ENCODE measurements at places on chromosomes 4 and X.

DNA sequence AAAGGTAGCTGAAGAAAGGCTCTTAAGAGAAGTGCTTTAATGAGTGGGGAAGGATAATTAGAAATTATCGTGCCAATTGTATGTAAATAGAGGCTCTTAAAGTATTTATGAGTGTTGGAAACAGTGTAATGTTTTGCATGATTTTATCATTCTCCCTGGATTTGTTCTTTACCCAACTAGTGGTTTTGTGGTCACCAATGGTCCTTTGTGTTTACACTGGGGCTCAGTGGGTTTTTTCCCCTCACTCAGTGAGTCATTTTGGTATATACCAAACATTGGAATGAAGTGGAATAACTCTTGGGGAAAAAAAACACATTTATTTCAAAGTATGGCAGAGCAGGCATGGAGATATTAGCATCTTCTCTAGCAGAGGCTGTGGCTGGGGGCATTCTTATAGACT lies 20.8 kb upstream of the LGI2 start:
- no peak for DNase-seq

DNA sequence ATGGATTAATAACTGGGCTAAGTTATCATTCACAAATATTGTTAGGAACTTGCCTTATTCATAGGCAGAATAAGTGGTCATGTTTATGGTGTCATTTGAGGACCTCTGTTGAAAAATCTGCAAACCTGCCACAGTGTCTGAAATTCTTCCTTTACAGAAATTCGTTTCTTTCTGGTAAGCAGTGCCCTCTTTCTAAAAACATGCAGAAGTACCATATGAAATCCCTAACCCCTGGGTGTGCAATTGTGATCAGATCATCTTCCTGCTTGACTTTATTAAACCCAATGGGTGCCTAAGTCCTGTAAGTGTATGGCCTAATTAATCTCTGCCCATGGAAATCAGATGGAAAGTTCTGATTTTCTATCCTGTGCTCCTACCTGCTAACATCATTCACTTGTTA lies 4.4 kb upstream of the HTATSF1 start:
- no peak for DNase-seq

DNA sequence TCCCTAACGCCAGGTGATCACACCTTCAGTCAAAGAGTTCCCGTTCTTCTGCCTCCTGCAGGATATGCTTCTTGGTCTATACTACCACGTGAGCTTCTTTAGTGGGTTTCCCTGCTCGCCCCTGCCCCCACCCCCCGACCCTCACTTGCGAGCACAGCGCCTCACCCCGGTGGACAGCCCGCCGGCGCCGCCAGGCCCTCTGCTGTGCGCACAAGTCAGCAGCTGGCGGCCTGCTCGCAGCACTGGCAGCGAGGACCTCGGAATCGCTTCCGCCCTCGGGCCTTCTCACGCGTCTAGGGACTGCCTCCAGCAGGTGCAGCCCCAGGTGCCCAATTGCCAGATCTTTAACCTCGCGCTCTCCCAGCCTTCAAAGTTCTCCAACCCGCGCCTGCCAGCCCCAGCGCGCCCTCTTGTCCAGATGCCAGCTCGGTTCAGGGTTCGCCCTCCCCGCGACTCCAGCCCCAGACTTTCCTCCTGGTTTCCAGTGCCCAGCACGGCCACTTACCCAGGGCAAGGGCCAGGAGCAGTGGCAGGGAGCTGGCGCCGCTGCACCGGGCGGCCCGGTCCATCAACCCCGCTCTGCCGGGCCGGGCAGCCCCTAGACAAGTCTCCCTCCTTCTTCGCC lies 454 bp downstream of the BTC start:
- no peak for DNase-seq

DNA sequence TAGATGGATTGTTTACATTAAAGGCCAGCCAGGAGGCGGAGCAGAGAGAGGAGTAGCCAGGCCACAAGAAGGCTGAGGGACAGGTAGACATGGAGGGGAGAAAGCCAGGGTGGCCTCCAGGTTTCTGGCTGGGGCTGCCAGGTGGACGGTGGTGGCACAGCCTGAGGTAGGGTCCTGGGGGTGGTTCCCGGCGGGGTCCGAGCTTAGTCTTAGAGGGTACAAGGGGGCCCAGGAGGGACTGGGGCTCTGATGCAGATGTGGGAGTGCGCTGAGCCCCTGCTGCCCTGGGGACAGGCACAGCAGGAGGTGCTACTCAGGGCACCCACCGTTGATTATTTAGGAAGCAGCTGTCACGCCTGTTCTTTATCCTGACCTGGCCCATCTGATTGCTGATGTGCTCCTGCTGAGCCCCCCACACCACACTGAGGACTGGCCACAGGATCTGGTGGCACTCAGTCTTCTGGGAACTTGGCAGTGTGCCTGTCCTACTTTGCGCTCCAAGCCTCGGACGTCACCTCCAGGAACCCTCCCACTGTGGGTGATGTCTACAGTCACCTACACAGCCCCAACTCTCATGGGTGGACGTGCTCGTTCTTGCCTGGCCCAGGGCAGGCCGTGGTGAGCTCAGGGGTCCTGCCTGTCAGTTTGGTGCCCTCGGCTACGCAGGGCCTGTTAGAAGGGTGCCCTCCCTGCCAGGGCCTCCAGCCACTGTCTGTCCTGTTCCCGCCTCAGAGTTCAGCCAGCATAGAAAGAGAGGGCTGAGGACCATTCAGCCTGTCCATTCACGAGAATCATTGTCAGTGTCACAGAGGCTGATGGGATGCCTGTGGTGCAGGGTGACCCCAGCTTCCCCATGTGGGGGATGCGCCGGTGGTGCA lies 12.0 kb downstream of the WFS1 start:
- DNase-seq: no peak

GRCh38 chr4:63393544-63393943 lies 1015.7 kb downstream of the TECRL start:
- peak; percentile 59 for DNase-seq

- no peak for DNase-seq
Measured at GRCh38 chr4:40238008-40238699, 41.3 kb downstream of the RHOH start.

- DNase-seq: no peak
Measured at GRCh38 chr4:15753786-15754185, 24.3 kb upstream of the CD38 start.

GRCh38 chr4:8128100-8128856 lies 30.3 kb downstream of the ABLIM2 start:
- DNase-seq: no peak

DNA sequence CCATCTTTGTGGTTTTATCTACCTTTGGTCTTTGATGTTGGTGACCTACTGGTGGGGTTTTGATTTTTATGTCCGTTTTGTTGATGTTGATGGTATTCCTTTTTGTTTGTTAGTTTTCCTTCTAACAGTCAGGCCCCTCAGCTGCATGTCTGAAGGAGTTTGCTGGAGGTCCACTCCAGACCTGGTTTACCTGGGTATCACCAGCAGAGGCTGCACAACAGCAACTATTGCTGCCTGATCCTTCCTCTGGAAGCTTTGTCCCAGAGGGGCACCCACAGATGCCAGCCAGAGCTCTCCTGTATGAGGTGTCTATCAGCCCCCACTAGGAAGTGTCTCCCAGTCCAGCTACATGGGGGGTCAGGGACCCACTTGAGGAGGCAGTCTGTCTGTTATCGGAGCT lies 199.3 kb upstream of the WDFY3 start:
- no peak for DNase-seq

- no peak for DNase-seq
Measured at GRCh38 chr4:14076776-14077175, 449.3 kb upstream of the BOD1L1 start.

DNA sequence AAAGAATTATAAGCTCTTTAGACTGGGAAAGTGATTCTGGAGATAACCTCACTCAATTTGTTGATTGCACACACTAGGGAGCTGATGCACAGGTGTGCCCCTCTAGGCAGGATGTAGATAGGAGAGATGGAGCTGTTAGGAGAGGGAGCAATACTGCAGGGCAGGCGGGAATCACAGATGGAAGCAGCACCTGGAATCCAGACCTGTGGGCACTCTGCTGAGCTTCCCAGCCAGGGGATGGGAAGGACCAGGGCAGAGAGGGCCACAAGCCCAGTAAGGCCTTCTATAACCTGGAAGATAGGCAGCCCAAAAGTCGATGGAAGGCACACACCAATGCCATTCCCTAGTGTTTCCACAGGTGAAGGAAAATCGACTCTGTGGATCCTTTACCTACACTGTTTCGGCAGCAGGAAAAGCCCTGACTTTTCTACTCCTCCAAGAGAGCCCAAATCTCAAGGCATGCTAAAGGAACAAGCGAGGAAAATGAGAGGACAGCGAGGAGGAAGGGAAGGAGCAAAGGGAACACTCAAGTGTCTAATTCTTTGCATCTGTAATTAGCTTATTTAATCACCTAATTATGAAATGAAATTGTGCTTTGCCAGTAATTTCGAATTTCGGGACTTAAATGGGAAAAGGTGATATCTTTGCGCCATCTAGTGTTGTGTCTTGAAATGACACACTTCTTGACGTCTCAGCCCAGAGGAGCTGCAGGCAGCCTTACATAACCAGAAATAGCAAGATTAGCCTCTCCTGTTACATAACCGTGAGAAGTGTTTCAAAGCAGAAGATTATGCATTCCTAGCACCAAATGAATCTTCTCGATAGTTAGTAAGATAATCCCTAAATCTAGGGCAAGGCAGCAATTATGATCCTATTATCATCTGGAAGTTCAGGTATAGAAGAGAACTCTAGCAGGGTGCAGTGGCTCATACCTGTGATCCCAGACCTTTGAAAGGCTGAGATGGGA lies 31.0 kb upstream of the TLR3 start:
- DNase-seq: peak; percentile 60

DNA sequence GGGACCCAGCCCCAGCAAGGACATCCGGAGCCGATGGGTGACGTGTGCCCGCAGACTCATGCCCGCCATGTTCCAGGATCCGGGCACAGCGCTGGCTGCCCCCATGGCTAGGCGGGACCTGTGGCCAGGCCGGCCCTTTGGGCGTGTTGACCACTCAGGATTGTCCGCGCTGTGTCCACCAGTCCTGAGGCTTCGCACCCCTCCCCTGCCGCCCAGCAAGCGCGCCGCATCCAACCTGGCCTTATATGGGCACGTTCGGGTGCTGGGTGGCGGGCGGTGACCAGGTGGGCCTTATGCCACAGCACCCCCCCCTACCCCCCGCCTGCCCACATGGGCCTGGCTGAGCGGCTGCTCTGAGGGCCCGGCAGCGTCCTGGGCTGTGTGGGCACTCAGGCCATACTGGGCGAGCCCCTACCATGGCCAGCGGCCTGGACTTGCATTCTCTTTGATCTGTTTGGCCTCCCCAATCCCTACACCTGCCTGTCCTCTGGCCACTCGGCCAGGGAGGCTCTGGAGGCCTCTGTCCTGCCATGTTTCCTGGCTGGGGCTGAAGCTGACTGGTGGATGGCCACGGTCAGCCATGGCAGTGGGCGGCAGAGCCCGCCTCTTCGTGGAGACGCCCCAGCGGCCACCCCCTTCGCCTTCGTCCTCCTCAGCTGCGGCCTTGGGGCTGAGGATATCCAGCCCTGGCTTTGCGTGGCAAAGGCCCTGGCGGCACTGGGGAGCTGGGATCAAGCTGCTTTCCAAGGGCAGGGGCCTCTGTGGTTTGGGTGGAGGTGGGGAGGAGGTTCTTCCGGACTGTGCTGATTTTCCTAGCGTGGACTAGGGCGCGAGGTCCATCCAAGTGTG lies 2.0 kb downstream of the FGFRL1 start:
- no peak for DNase-seq

DNA sequence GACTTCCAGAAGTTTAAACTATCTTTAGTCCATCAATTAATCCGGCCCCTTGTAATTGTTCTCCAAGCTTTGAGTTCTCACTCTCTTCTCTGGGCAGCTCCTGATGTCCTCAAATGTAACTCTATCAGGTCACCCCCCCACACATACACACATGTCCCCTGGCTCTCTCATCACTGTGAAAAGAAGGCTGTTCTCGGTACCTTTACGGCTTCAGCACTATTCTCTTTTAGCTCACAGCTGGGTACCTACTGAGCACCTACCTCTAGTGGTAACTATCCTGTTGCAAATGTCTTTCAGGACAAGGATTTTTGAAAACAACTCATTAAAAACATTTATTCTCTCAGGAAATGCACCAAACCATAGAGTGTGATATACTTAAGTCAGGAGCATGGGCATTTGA lies 115.4 kb downstream of the IQCM start:
- no peak for DNase-seq

- DNase-seq: no peak
Measured at GRCh38 chr4:125849869-125850268, 535.1 kb downstream of the FAT4 start.

GRCh38 chr4:53010318-53010717 lies 148.2 kb downstream of the RASL11B start:
- DNase-seq: no peak

DNA sequence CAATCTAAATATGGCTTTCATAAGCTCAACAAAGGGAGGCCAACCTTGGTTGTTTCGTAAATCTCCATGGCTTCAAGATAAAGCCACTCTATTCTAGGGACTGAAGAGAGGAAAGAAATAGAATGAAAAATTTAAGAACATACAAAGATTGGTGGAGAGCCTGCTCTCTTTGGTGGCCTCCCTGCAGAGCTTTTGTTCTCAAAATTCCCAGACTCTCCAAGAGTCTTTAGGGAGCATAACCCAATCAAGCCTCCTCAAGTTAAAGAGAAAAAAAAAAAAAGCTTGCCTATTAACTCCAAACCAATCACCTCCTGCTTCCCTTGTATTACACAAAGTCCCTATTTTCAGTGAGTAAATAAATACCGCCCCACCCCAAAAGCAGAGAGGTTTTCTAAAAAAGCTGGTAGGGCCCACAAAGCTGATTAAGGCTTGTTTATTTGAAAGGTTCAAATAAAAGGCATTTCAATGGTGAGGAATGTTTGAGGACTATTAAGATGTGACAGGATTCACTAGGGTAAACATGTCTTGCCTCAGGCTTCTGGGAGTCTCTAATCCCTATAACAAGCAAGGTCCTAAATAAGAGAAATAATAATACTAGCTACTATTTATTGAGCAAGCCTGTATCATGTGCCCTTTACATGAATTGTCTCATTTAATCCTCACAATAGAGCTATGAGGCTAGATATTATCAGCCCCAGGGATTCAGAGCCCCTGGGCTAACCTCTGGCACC lies 71.6 kb downstream of the GPC3 start:
- DNase-seq: no peak

GRCh38 chrX:55796496-55796895 lies 78.9 kb downstream of the RRAGB start:
- no peak for DNase-seq

- no peak for DNase-seq
Measured at GRCh38 chrX:109186939-109187338, 294.9 kb downstream of the GUCY2F start.

GRCh38 chr4:142406499-142406835 lies 439.6 kb downstream of the INPP4B start:
- DNase-seq: no peak

GRCh38 chr4:29549342-29549741 lies 1170.8 kb upstream of the PCDH7 start:
- DNase-seq: no peak

GRCh38 chr4:150078041-150078578 lies at the start of gene DCLK2:
DCLK2 (plus strand) TSS chr4:150078445; CDS start chr4:150079028, 583 bp downstream.
- DNase-seq: peak; percentile 22

GRCh38 chr4:53800741-53801140 lies 209.5 kb upstream of the LNX1 start:
- DNase-seq: no peak

DNA sequence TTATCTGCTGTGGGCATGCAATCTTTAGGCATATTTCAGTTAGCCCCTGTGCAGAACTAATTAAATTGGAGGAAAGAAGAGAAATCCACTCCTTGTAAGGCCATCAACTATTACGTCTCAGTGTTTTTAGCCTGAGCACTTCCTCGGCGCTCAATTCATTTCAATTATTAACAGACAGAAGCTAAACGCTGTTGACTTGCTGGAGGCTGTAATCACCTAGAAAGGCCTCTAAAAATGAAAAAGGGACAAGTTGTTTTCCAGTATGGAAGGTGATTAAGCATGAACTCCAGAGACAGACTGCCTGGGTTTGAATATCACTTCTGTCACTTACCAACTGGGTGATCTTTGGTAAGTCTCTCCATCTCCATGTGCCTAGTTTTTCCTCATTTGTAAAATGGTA lies 59.6 kb downstream of the LEF1 start:
- DNase-seq: no peak

Data from forelimb muscle (tissue), 1 donor.